ENCODE measurements at places on chromosomes 6 and 20. TPM values are rescaled to one million over a fixed set of nuclear protein-coding genes. Genes with fewer than 3 reads are reported as not detected.

- no peak for DNase-seq
These were observed 18.8 kb downstream of the RTF2 start for GRCh38 chr20:56487216-56487615.

DNA sequence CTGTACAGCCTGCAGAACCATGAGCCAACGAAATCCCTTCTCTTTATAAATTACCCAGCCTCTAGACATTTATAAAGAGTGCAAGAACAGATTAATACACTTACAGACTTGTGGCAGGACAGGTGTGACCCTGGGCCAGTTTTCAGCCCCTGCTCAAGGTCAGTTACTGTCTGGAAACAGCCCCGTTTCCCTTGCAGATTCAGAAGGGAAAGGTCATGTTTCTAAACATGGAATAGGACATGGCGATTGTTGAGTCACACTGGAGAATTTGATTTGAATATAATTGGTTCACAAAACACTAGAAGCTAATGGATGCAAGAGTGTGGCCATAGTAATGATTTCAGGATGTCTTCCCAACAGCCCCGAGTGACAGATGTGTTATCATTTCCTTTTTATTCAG, 248.8 kb downstream of the DLL1 start:
- DNase-seq = no peak

DNA sequence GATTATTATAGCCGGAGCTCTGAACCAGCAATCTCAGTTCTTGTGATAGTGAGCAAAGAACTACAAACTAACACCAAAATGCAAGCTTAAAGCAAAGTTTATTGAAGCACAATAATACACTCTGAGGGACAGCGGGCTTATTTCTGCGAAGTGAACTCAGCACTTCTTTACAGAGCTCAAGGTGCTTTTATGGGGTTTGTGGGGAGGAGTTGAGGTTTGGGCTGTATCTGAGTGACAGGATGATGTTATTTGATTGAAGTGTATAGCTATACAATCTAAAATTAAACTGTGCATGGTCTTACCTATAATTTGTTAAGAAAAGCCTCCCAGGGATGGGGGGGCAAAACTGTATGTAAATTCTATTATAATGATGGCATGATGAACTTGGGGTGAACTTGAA, 1.0 kb upstream of the HFE start:
- DNase-seq = no peak

GRCh38 chr6:27791182-27791943, 120.8 kb downstream of the OR2B2 start:
- DNase-seq = peak; percentile 54

DNA sequence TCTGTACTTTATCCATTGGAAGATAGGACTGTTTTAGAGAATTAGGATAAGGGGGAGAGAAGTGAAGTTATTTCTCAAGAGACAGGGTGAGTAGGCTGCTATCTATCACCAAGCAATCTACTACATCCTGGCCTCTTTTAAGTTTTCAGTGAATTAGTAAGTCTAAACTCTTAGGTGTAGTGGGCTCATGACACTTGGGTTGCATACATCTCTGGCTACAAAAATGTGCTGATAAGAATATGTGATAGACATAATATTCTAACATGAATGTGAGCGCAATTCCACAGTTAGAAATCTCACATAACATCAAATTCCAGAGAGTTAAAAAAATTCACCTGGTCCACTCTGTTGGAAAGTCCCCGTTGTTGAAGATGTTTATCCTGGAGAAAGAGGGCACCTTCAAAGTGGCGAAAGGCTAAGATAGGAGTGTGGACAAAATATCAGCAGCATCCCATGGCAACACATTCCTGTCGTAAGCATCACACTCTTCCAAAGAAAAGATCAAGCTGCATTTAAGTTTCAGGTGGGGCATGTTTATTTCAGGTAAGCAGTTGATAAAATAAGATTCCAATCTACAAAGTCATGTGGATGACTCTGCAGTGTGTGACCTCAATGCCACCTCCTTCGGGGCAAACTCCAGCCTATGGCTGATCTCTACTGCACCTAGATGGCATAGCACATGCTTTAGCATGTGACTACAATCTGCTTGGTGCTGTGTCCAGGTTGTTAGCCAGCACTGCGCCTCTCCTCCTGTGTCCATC, 111.7 kb upstream of the NEDD9 start:
- DNase-seq = no peak

DNA sequence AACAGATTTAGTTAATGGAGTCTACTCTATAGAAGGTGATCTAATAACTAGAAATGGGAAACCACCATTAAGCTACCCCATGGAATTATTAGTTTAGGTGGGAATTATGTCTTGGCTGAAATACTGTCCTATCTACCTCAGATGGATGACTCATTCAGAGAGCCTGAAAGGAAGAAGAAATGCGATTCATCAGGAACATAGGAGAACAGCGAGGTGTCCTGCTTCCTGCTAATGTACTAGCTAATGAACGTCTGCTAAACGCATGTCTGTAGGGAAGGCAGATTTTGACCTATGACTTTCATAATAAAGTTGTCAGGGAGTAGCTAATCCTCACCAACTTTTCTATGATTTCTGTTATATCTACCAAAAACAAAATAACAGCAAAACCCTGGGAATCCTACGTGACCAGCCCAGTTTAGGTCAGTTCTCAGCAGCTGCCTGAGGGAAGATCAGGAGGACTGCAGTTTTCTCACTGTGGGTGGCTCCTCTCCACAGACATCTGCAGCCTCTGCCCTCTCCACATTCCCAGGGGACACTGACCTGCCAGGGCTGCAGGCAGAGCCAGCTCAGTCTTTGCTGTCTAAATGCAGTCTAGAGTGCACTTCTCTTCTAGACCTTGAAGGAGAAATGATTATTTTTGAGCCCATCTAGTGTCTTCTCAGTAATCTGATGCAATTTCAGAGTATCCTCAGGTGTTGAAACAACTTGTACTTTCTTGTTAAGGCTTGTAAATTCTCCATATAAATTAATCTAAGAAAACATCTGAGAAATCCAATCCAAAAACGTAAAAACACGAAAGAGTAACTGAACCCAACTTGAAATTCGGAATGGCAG, 18.1 kb upstream of the SFT2D1 start:
- DNase-seq = peak; percentile 72

DNA sequence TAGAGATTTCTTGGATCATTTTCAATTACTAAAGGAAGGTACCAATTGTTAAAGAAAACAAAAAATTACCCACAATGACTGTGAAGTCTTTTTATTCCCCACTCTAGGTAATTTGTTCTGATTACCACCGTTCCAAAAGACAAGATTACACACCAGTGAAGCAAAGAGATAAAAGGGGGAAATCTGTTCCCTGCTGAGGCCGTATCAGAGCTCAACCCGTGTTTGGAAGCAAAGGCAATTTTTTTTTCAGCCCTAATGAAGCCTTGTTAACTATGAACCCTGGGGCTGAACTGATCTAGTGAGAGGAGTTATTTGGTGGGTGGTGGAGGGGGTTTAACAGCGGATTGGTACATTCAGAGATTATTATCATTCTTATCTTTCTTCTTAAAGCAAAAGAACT, 128.5 kb downstream of the ALDH8A1 start:
- no peak for DNase-seq

DNA sequence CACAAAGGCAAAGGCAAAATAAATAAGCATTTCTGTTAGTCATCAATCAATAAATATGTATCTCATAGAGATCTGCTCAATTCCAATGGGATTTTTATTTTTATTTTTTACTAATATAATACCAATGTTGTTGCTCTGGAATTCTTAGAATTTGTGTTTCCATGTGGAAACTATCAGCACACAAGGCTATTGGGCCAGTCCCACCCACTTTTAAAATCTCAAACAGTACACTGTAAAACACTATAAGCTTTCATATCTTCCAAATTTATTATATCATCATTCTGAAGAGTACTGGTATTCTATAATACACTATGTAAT, 563.8 kb upstream of the MARCKS start:
- DNase-seq = no peak

- DNase-seq = no peak
These were observed 133.9 kb upstream of the SOX4 start for GRCh38 chr6:21459641-21460040.

DNA sequence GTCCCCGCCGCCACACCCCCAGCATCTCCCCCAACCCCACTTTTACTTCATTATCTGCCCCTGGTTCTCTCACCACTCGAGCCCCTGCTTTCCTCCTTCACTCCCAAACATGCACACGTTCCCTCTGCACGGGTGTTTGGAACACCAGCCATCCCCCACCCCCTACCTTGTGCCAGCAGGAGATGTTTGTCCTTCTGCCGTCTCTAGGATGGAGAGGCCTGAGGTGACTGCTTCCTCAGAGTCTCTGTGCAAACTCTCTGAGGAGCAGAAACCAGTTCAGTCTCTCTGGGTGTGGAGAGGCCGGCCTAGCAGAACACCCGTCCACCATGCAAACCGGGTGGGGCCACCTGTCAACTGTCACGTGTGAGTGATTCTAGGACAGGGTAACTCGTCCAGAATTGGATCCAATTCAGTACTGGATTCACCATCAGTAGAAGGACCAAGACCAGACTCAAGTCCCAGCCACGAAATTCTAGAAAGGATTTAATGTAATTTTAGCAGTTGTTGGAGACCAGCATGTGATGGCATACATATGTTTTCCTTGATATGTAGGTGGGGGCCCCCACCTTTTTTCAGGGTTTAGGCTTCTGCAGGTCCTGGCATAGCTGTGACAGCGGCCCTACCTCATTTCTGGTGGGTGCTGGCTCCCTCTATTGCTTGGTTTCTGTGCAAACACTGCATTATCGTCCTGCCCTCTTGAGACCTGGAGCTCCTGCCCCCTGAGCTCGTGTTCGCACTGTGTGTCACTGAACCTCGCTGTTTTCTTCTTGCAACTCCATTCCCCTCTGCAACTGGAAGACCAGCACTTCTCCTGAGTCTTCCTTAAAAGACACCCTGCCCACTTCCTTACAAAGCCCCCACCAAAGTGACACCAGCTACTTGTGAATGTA, at the start of gene RAET1E:
RAET1E (minus strand) TSS at position 259 of the 890 bp plus-strand sequence. CDS start 7,212 bp downstream, outside the sequence.
- DNase-seq = no peak

DNA sequence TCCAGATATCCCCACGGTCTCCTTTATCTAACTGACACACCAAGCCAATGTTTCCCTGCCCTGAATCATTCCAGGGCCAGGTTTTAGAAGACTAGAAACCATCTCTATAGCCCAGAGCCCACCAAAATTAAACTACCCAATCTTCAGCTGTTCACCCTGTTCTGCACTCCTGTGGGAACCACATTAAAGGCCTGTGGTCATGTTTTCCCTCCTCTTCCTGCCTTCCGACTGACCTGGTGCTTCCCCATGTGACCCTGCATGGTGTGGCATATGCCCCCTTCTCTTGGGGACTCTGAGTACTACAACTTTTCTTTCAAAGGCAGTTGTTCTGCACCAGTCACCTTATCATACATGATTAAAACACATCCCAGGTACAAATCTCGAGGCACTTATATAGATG, 155.0 kb downstream of the TMEM200A start:
- DNase-seq = no peak

DNA sequence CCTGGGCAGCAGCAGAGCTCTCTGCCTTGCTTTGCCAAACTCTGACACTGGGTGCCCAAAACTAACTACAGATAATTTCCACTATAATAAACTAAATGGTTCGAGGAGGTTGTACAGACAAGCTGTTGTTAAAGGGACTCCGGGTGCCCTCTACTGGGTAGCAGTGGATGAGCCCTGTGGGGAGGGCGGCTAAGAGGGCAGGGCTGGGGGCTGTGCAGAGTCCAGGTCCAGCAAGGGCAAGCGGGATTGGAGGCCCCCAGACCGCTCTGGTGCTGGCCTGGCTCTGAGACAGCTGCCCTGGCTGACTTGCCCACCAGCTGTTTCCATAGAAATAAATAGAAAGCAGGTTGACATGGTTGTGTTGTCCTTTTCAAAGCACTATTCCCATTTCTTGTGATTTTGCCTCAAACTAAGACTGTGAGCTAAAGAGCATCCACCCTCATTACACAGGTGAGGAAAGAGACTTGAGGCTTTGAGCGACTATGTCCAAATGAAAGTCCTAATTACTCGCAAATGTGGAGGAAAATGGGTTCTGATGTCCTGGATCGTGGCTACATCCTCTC, 167.6 kb upstream of the CST7 start:
- no peak for DNase-seq

- no peak for DNase-seq
These were observed 246.1 kb downstream of the RIMS1 start for GRCh38 chr6:72132427-72132826.

DNA sequence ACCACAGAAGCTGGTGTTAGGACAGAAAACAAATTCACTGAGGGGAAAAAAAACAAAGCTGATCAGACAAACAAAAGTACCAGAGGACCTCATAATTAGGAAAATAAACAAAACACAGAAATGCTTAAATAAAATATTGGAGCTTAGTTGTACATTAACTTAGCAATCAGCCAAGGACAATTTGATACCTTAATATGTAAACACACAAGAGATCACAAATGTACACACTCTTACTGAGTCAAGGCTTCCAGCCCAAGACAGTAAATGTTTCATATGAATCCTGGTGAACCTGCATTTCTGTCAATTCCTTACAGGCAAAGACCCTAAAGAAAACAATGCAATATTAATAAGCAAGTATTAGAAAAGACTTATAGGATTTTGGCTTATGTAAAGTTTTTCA, 62.0 kb upstream of the SPTLC3 start:
- DNase-seq = no peak

GRCh38 chr20:64047968-64048401, 1.5 kb downstream of the SOX18 start:
- DNase-seq = no peak

GRCh38 chr6:105487040-105487790, 84.3 kb upstream of the PREP start:
- no peak for DNase-seq

DNA sequence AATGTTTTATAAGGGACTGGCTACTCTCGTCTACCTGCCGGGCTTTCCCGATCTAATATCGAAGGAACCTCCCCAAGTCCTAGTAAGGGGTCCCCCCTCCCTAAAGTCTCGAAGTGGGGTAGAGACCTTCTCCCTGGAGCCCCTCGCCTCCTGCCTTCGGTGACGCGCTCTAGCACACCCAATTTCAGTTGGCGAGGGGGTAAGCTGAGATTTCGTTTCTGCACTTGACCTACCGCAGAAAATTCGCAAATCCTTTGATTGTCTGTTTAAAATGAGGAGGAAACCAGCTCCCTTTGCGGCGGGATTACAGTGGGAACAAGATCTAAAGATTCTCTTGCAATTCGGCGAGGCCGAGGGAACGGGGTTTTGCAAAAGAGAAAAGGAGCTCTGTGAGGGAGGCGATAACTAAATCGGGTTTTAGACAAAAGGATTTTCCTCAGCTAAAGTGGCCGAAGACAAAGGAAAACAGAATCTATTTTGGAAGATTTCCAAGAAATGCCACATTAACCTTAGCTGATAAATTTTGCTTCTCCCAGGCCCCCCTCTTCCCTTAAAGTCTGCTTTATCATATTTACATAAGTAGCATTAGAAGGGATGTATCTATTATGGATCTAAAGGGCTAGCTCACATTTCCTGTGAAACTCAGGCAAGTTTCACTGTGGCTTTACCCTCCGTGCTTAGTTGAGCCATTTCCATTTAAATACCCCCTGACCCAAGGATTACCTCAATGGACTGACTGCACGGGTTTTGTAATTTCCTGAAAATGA, 8.4 kb downstream of the SIM1 start:
- no peak for DNase-seq

Gene HSPA1L
- total RNA-seq = 0.60 TPM

Gene SLC44A4
- 0.86 TPM for total RNA-seq

Gene RIMS1
- not detected for total RNA-seq

Gene SLC17A3
- 10.4 TPM for total RNA-seq

Gene SOD2
- 608 TPM for total RNA-seq

Gene LRRN4
- 0.40 TPM for total RNA-seq

Gene GPX5
- total RNA-seq = not detected
